Motor neuron (in vitro differentiated cells): ENCODE measurements at places on chromosomes 3 and 15. TPM values are rescaled to one million over a fixed set of nuclear protein-coding genes. Genes with fewer than 3 reads are reported as not detected.

Gene CELSR3
- total RNA-seq: 2.1 and 3.4 TPM in 2 replicates

GRCh38 chr3:67516496-67516895 lies 137.9 kb downstream of the SUCLG2 start:
- ATAC-seq: no peak

Gene PLSCR5
- not detected in 2 replicates for total RNA-seq

DNA sequence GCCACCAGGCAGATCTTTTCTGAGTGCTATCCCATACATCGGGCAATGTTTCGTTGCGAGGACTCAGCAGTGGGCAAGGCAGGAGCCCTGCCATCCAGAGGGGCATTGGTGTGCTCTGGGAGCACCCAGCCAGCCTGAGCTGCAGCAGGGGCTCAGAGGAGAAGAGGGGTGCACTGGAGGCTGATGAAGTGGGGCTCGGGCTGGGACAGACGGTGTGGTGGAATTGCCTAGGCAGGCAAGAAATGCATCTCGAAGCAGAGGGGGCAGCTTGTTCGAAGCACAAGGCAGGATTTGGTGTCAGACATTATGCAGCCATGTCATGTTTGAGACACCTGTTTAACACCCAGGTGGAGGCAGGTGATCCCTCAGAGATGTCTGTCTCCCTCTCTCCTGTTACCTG lies 19.3 kb downstream of the PAQR5 start:
- ATAC-seq: no peak

Gene LRTM1
- 0.16 and 0.38 TPM in 2 replicates for total RNA-seq

DNA sequence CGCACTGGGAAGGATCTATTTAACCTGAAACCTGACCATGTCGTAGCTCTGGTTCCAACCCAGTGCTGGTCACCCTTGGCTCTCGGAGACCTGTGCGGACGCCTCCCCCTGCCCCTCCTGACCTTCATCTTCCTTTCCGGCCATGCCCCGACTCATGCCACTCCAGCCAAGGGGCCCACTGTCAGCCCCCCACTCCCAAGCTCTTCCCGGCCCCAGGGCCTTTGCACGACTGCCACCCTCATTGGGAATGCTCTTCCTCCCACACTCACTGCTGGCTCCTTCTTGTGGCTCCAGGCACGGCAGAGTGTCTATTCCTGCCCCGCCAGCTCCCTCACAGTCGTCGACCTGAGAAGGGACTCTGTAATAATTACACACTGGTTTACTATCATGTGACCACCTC lies 9.4 kb upstream of the IQSEC1 start:
- no peak for ATAC-seq

Gene P2RY14
- 1.2 and 2.0 TPM in 2 replicates for total RNA-seq

Gene WDR49
- total RNA-seq: 1.2 and 1.3 TPM in 2 replicates

- no peak for ATAC-seq
These were observed 10.3 kb upstream of the CDV3 start for GRCh38 chr3:133563186-133563591.

- no peak for ATAC-seq
These were observed 31.1 kb upstream of the FGD5 start for GRCh38 chr3:14787630-14788029.

- ATAC-seq: peak; percentile 84
These were observed 62.2 kb upstream of the CTSH start for GRCh38 chr15:79007066-79007465.

DNA sequence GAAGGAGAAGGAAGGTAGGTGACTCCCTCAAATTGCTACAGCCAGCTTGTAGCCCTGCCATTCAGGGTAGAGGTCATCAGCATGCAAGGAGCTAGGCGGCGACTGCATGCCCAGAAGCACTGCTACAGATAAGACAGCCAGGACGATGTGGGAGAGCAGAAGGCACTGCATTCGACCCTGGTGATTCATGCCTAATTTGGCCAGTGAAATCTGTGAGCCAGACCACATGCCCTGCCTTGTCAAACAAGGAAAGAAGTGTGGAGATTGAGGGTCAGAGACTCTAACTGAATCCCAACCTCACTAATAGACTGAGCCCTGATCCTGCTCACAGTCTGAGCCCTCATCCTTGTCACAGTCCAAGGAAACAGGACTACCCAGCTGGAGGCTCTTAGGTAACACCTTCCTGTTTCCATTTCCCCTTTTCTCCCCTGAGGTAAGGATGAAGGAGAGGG lies 86.6 kb downstream of the LINGO1 start:
- peak; percentile 5 for ATAC-seq
